ENCODE measurements at places on chromosomes 1 and 21.
A peak's percentile ranks its signal among the peaks of the same experiment; 100 is the strongest.

DNA sequence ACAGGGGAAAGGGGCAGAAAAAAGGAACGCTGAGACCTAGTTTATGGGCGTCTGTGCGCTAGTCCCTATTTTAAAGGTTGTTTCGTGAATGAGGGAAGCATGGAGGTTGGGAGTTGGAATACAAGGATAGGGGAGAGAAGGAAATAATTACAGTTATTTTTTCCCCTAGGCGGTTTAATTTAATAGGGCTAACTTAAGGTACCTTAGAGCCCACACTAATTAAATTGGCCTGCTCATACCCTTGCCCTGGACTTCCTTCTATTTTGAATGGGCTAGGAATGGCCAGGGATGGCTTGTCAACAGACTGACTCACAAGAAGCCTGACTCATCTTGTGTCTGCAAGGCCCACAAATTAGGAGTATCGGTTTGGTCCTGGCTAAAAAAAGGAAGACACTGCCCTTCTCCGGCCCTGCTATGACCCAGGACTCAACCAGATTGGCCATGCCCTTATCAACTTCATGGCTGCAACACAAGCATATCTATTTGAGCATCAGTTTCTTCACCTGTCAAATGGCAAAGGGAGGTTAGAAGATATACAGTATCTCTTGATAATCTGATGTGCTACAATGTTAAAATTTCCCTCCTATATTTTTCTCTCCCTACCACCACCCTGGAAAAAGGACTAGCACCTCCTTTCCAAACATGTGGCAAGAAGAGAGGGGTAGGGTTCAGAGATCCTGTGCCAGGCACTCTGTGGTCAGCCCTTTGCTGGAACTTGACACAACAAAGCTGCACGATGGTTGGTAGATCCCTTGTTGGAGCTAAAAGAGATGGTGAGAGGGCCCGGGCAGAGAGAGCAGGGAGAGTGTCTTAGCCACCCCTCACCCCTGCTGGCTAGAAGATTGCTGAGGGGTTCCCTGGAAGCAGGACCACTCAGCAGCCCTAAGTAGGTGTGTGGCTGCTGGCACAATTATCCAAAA lies 2.2 kb upstream of the SSBP3 start:
- DNase-seq = no peak

DNA sequence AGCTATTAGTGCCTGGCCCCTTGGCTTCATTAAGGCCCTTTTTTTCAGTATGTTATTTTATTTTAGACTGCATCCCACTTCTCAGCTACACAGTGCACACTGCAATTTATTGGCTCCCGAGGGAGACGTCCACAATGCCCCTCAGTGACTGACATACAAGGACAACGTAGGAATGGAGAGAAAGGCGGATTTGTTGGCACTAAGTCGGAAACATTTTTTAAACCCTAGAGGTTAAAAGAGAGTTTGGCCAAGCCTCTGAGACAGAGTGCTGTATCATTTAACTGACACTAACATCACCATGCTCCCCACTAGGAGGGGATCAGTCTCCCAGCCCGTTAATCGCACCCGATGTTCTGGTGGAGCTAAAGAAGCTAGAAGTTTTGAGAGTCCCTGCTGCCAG lies 45.7 kb upstream of the FOXD3 start:
- DNase-seq = no peak

DNA sequence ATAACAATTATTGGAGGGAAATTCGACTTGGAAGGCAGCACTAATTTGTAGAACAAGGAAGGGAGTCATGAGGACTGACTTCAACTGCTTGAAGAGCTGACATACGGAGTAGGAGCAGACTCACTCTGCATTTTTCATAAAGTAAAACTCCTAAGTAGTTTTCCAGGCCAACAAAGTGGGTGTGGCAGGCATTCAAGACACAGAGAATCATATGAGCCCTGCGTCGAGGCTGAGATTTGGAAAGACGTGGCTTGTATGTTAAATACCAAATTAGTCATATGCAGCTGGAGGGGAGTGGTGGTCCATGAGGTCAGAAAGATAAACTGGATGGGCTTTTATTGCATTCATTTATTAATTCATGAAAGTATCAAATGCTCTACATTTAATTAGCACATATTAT lies 255.7 kb upstream of the JUN start:
- DNase-seq = no peak

DNA sequence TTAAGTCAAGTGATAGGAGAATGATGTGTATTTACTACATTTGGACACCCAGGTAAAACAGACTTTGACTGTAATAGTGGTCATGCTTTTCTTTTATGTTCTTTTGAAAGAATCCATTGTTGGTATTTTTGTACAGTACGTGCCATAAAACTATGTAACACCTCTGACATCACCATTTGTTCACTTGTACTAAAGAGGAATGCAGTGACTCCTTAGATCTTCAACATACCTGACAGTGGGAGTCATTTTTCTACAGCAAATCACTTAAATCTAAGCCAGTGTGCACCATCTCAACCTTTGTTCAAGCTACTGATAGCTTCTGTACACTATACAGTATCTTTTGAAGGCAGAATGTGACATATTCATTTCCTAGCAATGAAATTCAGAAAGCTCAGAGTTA lies 6.3 kb upstream of the PLD5 start:
- no peak for DNase-seq

DNA sequence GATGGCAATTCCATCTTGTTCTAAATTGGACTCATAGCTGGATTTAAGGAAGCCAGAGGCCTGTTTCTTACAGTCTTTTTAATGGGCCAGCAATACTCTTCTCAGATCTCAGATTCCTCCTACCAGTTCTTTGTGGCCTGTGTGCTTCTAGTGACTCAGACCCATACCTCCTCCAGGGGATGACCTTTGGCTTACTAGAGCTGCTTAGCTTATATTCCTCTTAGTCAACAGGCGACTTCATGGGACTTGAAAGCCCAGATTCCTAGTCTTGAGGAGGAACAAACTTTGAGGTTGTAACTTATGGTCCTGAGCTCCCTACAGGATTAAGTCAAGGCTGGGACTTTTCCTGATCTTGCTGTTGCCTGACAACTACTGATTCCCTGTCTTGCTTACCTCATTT lies 12.4 kb upstream of the PAPPA2 start:
- no peak for DNase-seq

DNA sequence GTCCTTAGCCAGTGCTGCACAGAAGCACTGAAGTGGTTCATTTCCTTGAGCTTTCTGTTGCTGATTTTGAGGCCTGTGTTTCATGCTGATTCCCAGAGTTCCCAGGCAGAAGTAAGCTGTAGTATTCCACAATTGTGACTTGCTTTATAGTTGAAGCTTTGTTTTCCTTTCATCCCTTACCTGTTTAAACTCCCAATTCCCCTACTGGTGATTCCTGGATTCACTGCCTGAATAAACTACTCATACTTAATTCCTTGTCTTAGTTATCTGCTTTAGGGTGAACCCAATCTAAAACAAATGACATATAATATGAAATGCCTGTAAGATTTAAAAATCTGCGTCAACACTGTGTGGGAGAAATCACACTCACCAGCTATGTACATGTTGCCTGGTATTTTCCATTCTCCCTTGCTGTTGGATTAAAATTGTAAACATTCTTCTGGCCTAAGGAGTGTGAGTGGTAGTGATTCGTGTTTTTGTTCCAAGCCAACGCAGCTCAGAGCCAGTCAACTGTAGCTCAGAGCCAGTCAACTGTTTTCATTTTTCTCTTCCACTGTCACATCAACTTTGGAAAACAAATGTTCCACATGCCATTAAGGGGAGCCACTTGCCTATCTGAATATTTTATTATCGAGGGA lies 879.4 kb downstream of the MRPL39 start:
- DNase-seq = no peak

- no peak for DNase-seq
These were observed 22.9 kb upstream of the ERO1B start for GRCh38 chr1:236304682-236305081.

DNA sequence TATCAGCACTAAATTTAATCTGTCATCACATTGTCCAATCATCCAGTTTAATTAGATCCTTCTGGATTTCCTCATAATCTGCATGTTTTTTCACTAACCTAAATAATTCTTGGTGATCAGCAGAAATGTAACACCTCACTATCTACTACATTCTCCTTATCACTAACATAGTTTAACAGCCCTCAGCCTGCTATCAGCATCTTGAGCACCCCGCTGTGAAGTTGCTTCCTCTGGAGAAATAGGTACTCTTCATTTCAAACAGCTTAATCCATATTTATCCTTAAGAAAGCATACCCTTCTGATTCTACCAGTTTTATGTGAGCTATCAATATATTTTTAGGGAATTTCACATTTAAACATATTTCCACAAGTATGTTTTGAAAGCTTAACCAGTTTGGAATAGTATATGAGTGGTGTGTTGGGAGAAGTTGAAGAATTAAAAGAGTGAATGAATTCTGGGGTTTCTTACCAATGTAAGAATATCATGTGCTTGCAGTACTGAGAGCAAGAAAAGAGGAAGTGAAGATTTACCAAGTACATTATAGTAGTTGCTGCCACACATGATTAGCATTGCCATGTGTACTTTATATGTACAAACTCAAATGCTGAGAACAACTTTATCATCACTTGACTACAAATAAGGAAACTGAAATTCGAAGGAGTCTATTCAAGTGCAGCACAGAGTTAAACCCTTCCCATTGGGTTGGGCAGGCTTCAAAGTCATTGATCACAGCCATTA lies 771.1 kb upstream of the ADGRL4 start:
- no peak for DNase-seq

- peak; percentile 89 for DNase-seq
These were observed 272.7 kb downstream of the FOXD2 start for GRCh38 chr1:47710329-47711071.

DNA sequence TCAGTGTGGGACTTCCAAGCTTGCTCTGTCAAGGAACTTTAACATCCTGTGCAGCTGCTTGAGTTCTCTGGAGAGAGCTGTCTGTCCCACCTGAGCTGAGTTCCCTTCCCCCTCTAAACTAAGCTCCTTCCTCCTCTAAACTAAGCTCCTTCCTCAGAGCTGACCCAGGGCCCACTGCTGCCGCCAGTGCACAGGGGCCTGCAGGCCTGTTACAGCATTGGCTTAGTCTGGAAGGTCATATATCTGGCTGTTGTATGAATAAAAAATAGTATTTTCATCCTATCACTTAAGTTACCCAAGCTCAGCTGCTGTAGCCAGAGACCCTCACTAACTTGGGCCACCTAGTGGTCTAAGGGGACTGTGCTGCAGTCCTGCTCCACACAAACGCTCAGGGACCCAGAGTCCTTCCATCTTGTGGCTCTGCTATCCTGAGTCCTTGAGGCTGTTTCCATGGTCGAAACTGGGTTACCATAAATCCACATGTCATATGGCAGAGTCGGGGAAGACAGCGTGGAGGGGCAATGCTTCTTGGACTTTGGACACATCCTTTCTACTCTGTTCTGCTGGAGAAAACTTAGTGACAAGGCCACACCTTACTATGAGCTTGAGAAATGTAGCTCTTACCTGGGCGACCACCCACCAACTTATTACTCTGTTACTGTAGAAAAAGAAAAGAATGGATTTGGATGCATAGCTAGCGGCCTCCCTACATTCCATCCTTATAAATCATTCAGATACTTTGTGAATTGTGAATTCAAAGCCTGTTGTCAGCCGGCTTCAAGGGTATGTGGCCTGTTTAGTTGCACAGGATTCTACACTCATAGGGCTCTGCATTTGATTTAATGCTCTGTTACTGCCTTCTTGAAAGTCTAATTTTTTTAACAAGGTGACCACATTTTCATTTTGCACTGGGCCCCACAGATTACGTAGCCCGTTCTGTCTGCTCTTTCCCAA lies 71.4 kb upstream of the GCLM start:
- no peak for DNase-seq

GRCh38 chr1:153494976-153495535 lies 34.6 kb upstream of the S100A7 start:
- DNase-seq = peak; percentile 86

- no peak for DNase-seq
These were observed 4.6 kb downstream of the PEAR1 start for GRCh38 chr1:156898161-156898566.

DNA sequence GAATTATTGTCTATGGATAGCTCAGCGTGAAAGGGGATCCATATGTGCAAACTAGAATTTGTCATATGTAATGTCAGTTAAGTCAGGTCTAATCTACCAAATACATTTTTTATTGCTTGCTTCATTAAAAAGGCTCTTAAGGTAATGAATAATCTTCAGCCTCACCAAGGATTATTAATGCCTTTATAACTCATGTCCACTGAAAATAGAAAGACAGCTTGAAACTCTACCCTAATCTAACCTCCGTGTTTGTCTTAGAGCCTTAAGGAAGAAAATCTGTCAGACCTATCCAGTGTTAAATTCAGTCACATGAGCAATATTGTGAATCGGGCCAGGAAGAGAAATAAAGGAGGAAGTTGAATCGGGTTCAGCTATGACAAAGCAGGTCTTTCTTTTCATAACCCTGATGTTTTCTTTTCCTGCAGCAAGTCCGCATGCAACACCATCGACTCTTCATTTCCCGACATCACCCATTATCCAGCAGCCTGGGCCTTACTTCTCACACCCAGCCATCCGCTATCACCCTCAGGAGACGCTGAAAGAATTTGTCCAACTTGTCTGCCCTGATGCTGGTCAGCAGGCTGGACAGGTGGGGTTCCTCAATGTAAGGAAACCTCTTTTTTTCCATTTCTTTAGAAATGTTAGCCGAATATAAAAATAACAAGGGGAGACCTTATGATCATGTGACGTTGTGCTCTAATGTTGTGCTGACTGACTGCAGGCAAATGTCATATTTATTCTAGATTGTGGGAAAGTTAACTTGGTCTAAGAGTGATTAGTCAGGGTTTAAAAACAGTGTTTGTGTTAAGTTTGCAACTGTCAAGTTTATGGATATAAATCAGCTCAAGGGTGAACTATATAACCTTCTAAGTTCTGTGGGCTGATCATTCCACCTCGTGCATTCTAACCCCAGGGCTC lies 321.0 kb downstream of the TM2D1 start:
- no peak for DNase-seq

- no peak for DNase-seq
These were observed 60.6 kb downstream of the PTPRC start for GRCh38 chr1:198699167-198700015.

DNA sequence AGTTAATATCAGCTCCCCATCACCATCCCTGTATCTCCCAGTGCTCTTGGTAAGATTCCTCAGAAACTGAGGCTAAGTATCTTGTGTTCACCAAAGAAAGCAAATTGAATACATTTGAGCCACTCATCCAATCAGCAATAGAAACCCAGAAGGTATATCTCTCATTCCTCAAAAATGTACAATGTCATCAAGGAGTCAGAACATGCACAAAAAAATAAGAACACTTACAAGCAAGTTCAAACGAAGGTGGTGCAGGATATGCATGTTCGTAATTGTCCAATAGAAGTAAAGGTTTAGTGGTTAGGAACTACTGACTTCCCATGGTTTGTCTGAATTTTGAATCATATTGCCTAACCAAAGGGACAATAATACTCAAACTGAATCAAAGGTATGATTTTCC lies 24.3 kb downstream of the RXRG start:
- no peak for DNase-seq

- DNase-seq = no peak
These were observed 80.3 kb upstream of the GPR88 start for GRCh38 chr1:100457683-100458082.

DNA sequence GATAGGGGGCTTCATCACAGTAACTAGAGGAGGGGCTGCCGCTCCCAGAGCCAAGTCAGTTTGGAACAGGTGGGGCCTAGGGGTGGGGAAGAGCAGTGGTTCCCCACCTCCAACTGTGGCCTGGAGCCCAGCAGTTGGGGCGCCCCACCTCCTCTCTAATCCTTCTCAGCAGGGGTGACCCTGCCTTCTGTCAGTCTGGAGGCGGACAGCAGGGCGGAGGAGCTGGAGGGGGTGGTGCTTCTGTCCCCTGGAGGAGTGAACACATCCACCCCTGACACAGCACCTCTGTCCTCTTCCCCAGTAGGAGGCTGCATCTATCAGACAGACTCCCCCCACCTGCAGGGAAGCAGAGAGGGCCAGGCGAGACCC lies 73.8 kb downstream of the MRPL37 start:
- no peak for DNase-seq

Measured in cardiac septum (tissue), 1 donor.